Immature natural killer cell (primary cell): ENCODE measurements at places on chromosomes 11 and 22. TPM values are rescaled to one million over a fixed set of nuclear protein-coding genes. Genes with fewer than 3 reads are reported as not detected.

GRCh38 chr22:37827056-37827455 lies 3.9 kb downstream of the GALR3 start:
- DNase-seq: no peak

DNA sequence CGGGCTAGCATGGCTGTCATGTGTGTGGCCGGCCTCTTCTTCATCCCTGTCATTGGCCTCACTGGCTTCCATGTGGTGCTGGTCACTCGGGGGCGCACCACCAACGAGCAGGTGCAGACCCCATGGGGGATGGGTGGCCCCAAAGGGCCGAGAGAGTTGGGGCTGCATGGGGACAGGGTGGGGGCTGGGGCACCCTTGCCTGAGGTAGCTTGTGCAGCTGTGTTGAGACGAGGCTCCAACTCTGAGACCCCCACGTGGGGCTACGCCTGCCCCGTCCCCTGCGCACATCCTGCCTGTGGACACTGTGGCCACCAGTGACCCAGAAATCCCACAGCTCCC lies 8.5 kb downstream of the ZDHHC8 start:
- DNase-seq: no peak

GRCh38 chr11:122150216-122151124 lies 34.5 kb upstream of the BLID start:
- no peak for DNase-seq

- no peak for DNase-seq
Measured at GRCh38 chr11:47296045-47296444, 26.1 kb downstream of the MADD start.

- no peak for DNase-seq
Measured at GRCh38 chr22:36584666-36585065, 55.7 kb upstream of the EIF3D start.

- no peak for DNase-seq
Measured at GRCh38 chr11:11909727-11910126, 68.0 kb downstream of the USP47 start.

DNA sequence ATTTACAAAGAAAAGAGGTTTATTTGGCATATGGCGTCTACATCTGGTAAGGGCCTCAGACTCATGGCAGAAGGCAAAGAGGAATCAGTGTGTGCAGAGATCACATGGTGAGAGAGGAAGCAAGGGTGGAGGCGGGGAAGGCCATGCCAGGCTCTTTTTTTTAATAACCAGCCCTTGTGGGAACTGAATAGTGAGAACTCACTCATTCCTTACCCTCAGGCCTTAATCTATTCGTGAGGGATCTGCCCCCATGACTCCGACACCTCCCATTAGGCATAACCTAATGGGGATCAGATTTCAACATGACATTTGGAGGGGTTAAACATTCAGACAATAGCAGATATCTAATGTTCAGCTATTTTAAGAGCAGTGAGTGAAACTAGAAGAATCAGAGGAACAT lies 55.7 kb downstream of the ATM start:
- no peak for DNase-seq

DNA sequence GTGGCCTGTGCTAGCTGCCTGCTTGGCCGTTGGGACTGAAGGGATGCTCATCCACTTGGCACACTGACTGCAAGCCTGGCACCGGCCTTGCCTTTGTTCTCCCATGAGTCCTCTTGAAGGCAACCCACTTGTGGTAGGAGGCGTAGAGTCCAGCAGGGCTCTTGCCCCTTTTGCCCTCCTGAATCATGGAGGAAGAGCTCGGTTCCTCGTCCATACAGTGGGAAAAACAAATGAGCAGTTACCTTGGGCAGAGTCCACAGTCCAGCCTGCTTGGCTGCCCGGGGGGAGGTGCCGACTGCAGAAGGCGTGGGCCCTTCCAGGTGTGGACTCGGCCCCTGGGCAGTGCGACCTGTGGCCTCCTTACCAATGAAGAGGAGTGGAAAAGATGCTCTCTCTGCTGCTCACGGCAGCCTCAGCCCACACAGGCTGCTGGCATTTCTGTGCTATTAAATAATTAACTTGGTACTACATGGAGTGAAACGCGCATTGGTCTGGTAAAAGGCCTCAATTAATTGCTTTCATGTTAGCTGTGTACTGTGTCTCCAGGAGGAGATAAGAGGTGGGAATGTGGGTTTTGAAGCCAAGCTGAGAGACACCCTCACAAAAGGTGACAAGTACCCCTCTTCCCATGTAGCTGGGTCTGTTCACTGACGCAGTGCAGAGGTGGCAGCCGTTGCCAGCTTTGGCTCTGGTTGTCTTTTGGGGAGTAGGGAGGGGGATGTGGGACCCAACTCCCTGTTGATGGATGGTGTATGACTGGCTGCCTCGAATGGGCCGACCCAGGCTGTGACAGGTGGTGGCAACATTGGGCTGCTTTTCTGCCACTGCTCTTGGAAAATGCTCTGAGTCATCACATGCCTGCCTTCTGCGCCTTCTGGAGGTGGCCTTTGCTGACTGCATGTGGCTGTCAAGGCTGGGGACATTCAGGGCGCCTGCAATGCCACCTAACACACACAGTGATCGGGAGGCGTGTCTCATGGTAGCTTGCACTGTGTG lies 26.8 kb upstream of the B3GAT1 start:
- DNase-seq: no peak

DNA sequence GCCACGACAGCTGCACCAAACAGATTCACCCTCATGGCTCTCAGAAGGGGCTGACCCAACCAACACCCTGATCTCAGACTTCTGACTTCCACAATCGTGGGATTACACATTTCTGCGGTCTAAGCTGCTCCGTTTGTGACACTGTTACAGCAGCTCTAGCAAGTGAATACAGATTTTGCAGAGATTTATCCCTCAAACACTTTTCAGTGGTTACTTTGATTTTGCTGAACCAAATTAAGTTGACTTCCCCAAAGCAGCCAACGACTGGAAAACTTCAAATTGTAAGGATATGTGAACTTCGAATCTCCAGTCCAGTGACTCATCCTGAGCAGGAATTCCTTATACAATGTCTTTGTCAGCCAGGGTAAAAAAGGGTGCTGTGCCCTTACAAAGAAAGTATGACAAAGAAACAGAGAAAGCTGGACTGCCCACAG lies 14.8 kb upstream of the INCENP start:
- no peak for DNase-seq

DNA sequence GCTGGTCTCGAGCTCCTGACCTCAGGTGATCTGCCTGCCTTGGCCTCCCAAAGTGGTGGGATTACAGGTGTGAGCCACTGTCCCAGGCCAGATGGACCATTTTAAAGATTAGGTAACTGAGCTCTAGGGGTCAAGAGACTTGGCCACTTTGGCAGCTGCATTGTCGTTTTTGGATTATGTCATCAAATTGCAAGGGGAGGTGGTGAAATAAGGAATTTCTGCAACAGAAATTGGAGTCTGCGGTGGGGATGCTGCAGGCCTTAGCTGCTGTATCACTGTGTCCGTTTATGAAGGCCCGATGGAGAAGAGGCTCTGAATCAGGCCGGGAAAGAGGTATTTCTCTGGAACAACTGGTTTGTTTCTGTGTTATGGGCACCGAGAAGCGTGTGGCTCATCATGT lies 34.6 kb downstream of the PTPRJ start:
- no peak for DNase-seq

- DNase-seq: no peak
Measured at GRCh38 chr22:32364210-32364609, 6.5 kb downstream of the RFPL3 start.

- DNase-seq: no peak
Measured at GRCh38 chr11:19072464-19072863, 11.9 kb upstream of the MRGPRX2 start.

GRCh38 chr11:2762451-2762850 lies 62.7 kb upstream of the KCNQ1OT1 start:
- no peak for DNase-seq

DNA sequence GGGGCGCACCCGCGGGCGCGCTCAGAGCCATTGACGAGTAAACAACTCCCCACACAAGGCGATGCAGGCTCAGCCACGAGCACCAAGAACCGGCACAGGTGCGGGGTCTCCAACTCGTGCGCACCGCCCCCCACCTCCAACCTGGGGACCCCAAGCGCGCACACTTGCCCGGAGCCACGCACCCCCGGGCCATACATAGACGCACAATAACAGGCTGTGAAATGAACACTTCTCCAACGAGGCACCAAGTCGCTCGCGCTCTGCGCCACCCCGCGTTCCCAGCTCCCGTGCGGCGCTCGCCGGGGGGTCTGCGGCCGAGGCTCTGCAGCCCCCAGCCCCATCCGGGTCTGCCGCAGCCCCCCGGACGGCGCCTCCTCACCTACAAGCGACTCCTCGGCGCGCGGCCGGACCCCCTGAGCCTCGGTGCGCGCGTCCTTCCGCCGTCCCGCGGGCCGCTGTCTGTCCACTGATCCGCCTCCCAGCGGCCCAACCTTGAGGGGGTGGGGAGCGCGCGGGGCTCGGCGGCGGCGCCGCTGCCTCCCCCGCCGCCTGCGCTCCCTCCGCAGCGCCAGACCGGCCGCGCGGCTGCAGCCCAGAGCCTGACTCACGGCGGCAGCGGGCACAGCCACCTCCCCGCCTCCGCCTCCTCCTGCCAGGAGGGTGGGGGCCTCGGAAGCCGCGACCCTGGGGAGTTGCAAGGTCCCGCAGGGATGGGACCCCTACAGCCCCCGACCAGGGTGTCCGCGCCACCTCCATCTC lies 1.6 kb downstream of the IFITM10 start:
- peak; percentile 31 for DNase-seq

GRCh38 chr11:64347193-64347867 lies 7.3 kb downstream of the CCDC88B start:
- no peak for DNase-seq

DNA sequence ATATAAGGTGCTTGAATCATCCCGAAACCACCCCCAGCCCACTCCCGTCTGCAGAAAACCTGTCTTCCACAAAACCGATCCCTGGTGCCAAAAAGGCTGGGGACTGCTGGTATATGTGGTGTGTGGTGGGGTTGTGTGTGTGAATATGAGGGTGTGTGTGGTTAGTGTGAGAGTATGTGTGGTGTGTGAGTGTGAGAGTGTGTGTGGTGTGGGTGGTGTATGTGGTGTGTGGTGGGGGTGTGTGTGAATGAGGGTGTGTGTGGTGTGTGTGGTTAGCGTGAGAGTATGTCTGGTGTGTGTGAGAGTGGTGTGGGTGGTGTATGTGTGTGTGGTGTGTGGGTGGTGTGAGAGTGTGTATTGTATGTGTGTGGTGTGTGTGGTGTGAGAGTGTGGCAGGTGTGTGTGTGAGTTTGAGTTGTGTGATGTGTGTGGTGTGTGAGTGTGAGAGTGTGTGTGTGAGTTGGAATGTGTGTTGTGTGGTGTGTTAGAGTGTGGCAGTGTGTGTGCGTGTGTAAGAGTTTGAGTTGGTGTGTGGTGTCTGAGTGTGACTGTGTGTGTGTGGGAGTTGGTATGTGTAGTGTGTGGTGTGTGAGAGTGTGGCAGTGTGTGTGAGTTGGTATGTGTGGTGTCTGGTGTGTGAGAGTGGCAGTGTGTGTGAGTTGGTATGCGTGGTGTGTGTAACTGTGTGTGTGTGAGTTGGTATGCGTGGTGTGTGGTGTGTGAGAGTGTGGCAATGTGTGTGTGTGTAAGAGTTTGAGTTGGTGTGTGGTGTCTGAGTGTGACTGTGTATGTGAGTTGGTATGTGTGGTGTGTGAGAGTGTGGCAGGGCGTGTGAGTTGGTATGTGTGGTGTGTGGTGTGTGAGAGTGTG lies 6.5 kb downstream of the UPK3A start:
- peak; percentile 72 for DNase-seq

DNA sequence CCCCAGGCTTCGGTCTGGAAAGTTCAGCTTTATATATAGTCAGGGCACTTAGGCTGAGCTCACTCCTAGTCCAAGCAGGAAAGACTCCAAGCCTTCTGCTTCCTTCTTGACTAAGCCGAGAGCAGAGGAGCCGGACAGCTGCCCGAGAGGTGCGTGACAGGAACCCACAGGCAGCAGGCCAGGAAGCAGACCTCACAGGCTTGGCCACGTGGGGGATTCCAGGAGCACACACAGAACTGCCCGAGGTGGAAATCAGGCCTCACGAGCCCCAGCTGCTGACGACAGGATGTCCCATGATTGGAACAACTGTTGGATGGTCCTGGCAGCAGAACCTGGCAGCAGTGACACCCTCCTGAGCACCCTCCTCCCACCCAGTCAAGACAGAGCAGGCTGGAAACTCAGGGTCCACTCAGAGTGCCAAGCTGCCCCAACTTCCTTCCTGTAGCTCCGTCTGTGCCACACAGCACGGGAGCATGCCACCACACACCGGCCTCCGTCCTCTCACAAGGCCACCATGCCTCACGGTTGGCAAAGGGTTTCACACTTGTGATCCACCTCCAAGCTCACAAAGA lies 5.4 kb downstream of the PLA2G6 start:
- DNase-seq: peak; percentile 71

DNA sequence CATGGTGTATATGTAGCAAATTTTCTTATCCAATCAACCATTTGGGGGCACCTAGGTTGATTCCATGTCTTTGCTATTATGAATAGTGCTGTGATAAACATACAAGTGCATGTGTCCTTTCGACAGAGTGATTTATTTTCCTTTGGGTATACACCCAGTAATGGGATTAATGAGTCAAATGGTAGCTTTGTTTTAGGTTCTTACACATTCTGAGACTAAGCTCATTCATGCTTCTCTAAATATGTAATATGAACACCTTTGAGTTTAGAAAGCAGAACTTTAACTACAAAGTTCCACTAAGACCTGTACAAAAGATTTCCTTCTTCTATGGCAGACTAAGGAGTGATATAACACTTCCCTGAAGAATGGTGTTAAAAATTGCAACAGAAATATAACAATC lies 627.0 kb downstream of the KCNA4 start:
- no peak for DNase-seq

GRCh38 chr11:19389787-19390303 lies 149.1 kb upstream of the E2F8 start:
- no peak for DNase-seq

- DNase-seq: no peak
Measured at GRCh38 chr22:49458708-49459099, 369.0 kb downstream of the BRD1 start.

GRCh38 chr11:96524475-96524874 lies 134.7 kb downstream of the JRKL start:
- no peak for DNase-seq

ACCSL gene
- not detected for polyA plus RNA-seq

ZNF214 gene
- polyA plus RNA-seq: not detected

KIF18A gene
- 1.3 TPM for polyA plus RNA-seq

HEPN1 gene
- polyA plus RNA-seq: not detected

CRYAB gene
- polyA plus RNA-seq: not detected

MS4A6A gene
- 34.2 TPM for polyA plus RNA-seq

KRTAP5-7 gene
- not detected for polyA plus RNA-seq

DTX4 gene
- polyA plus RNA-seq: 0.16 TPM

LAMTOR1 gene
- polyA plus RNA-seq: 110 TPM

MMP7 gene
- polyA plus RNA-seq: not detected

CABP4 gene
- polyA plus RNA-seq: not detected

IL18 gene
- polyA plus RNA-seq: 20.4 TPM

ZNF408 gene
- polyA plus RNA-seq: 9.1 TPM

IGF2 gene
- polyA plus RNA-seq: not detected
